ENCODE measurements at places on chromosomes 2 and 18.

DNA sequence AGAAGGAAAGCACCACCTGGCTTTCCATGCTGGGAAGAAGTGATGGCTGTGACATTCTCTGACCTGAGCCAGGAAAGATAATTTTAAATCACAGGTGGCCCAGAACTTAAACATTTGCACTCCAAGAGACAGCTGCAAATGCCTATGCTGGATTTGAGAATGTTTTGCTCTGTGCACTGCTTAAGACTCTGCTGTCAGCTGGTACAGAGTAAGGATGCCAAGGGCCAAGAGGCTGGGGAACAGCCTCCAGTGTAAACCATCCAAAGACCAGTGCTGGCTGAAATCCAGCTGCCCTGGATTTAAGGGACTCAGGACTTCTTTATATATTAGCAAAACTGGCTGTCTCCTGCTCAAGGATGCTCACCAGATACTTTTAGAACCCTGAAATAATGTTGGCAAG is 3.9 kb downstream of the HOXD8 start:
- DNase-seq, result no peak

DNA sequence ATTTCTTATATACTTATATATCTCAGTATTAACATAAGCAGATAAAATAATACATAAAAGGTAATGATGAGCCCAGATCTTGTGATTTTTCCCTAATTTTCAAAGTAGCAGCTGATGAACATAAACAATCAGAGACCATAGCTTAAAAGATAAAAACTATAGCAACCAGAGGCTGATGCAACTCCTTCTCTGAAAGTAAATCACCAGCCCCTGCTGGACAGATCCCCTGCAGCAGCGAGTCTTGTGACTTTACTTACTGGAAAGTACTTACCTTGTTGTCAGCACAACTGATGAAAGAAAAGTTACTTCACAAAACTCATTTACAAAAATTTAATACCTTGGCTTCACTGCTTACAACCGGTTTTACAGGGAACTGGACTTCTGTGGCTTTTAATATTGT is 67.3 kb downstream of the GORASP2 start:
- no peak for DNase-seq

DNA sequence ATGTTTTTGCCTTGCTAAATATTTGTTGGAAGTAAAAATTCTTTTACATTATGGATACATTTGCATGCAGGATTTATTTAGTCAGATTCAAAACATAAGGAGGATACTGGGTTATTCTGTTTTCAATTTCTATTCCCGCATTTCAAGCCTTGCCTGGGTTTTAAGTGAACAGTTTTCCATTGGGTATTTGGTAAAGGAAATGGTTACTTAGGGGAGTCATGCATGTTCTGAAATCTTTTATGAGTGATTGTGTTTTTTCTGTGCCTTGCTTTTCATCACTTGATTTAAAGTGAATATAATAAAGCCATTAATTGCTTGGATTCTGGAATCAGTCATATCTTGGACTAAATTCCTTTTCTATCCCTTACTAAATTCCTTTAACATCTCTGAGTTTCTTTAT is 12.0 kb upstream of the SP9 start:
- DNase-seq, result no peak

DNA sequence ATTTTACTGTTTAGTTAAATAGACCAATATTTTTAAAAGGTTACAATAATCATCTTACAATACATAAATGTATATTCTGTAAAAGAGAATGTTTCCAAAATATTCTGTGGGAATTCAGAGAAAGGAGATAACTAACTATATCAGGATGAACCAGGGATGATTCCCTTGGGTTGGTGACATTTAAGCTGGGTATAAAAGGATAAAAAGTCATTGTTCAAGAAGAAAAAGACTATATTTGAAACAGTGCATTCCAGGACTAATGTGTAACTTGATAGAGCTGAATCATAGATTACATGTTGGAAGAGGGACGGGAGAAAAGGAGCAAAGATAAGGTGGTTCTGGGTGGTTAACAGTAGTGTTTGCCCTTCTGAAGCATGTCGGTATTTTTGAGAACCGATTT is 10.1 kb downstream of the RASGRP3 start:
- no peak for DNase-seq

DNA sequence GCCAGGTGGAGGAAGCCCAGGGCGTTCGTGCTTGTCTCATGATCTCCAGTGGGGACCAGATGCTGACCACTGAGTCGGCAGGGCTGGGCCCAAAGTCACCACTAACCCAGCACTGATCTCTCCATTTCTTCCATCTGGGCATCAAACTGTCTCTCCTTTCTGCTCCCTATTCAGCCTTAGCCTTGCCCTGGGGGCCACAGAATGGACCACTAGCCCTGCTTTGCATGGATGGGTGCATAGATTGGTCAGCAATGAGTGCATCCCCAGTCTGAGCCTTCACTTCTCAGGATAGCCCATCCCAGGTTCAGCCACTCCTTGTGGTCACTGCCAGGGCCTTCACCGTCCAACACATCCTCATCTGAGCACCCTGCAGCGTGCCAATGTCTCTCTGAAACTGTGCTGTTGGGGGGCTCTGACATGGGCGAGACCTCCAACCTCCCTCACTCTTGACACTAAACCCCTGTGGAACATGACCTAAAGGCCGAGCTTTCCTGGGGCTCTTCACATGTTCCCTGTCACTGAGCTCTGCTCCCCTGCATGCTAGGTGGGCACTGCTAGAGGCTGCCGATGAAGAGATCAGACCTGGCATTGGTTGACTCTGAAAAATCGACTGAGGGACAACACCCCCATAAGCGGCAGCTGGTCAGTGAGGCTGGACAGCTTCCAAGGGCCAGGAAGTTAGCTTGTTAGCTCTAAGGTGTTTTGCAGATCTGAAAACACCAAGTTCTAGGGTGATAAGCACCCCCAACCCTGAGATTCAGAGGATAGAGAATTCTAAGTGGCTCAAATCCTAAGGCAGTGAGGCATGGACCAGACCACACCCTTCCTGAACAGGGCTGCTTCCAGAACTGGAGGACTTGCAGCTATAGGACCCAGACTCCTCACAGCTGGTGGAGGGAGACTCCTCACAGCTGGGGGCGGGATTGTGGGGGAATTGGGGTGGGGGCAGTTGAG is 61.7 kb downstream of the HS1BP3 start:
- DNase-seq, result no peak
